Activated CD8-positive, alpha-beta T cell treated with anti-CD3 and anti-CD28 coated beads, Interleukin-2, amount 10 ng/mL, durations not matched to agents 7 days and 5 days (primary cell): ENCODE measurements at places on chromosomes 6 and 20. TPM values are rescaled to one million over a fixed set of nuclear protein-coding genes. Genes with fewer than 3 reads are reported as not detected.

Gene PTCRA
- total RNA-seq = not detected

Gene SIRPG
- total RNA-seq = 123 TPM

Gene RNF182
- not detected for total RNA-seq

- no peaks in the 10 kb centered on the region for H3K36me3 ChIP-seq
- peaks cover 2% of the 10 kb centered on the region for H3K27me3 ChIP-seq
- no peak for DNase-seq
- H3K4me1 ChIP-seq = no peaks in the 10 kb centered on the region
- no peak overlapping the region for H3K27ac ChIP-seq
Measured at GRCh38 chr6:106910999-106911949, 63.3 kb downstream of the CD24 start.

DNA sequence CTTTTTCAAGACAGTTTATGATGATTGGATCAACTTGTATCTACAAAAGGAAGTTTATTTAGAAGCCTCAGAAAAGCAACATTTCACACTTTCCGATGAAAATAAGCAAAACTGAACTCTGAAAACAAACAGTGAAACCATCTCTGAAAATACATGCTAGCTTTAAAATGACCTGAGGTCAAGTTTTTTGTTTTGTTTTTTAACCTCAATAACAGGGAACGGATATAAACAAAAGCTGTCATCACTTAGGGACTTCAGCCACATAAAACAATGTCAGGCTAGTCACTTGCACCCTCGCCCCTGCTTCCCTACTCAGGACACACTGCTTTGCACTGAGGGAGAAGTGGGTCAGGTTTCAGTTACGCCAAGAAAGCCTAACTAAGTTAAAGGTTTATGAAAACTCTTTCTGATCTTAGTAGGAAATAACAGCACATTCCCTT lies 11.6 kb downstream of the BACH2 start:
- no peaks in the 10 kb centered on the region for H3K27me3 ChIP-seq
- H3K36me3 ChIP-seq = peaks cover 49% of the 10 kb centered on the region
- DNase-seq = peak; percentile 43
- peak overlapping the region; percentile 78 for H3K27ac ChIP-seq
- H3K4me3 ChIP-seq = peak overlapping the region; percentile 75

- H3K27me3 ChIP-seq = no peaks in the 10 kb centered on the region
- H3K27ac ChIP-seq = peak overlapping the region; percentile 81
- peaks cover 33% of the 10 kb centered on the region for H3K4me1 ChIP-seq
- no peak for DNase-seq
Measured at GRCh38 chr6:35400901-35401311, 51.2 kb upstream of the FANCE start.

DNA sequence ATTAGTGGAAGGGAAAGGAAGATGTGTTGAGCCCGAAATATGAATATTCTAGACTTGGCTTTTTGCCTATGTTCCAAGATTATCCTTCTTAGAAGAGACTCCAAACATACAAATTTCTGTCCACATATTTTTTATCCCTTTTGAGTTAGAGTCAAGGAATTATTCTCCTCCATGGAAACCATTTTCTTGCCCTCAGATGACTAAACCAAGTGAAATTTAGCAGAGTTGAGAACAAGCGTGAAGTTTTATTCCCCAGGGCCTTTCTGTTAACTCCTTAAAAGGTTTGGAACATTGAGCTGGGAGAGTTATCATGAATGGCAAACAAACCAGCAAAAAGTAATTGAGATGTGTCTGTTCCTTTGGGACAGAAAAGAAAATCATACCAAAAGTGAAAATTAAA lies 286.1 kb upstream of the PLCB4 start:
- H3K27me3 ChIP-seq = no peaks in the 10 kb centered on the region
- DNase-seq = no peak
- no peaks in the 10 kb centered on the region for H3K4me1 ChIP-seq
- H3K36me3 ChIP-seq = no peaks in the 10 kb centered on the region
- H3K27ac ChIP-seq = no peak overlapping the region

GRCh38 chr20:14865169-14865568 lies 527.8 kb upstream of the FLRT3 start:
- no peak overlapping the region for H3K4me3 ChIP-seq
- H3K27me3 ChIP-seq = no peaks in the 10 kb centered on the region
- no peaks in the 10 kb centered on the region for H3K4me1 ChIP-seq

GRCh38 chr20:52817511-52817910 lies 154.6 kb upstream of the TSHZ2 start:
- H3K27me3 ChIP-seq = no peaks in the 10 kb centered on the region
- H3K36me3 ChIP-seq = no peaks in the 10 kb centered on the region
- no peaks in the 10 kb centered on the region for H3K4me1 ChIP-seq

- H3K27me3 ChIP-seq = peaks cover 7% of the 10 kb centered on the region
- H3K36me3 ChIP-seq = peaks cover 14% of the 10 kb centered on the region
- H3K4me3 ChIP-seq = no peak overlapping the region
- no peak for DNase-seq
Measured at GRCh38 chr6:16162003-16162402, 33.1 kb downstream of the MYLIP start.

DNA sequence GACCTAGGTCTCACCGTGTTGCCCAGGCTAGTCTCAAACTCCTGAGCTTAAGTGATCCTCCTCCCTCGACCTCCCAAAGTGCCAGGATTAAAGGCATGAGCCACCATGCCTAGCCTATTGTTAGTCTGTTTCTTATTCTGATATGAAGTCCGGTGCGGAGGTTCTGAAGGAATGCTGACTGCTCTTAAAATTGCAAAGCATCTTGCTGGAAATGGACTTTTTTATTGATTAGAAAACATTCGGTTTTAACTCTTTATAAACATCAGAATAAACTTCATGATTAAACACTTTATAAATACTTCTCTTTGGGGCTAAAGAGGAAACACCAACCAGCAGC lies 3.2 kb downstream of the TNFAIP3 start:
- no peak for DNase-seq
- peaks cover 85% of the 10 kb centered on the region for H3K4me1 ChIP-seq
- peaks cover 60% of the 10 kb centered on the region for H3K36me3 ChIP-seq
- H3K27me3 ChIP-seq = no peaks in the 10 kb centered on the region

DNA sequence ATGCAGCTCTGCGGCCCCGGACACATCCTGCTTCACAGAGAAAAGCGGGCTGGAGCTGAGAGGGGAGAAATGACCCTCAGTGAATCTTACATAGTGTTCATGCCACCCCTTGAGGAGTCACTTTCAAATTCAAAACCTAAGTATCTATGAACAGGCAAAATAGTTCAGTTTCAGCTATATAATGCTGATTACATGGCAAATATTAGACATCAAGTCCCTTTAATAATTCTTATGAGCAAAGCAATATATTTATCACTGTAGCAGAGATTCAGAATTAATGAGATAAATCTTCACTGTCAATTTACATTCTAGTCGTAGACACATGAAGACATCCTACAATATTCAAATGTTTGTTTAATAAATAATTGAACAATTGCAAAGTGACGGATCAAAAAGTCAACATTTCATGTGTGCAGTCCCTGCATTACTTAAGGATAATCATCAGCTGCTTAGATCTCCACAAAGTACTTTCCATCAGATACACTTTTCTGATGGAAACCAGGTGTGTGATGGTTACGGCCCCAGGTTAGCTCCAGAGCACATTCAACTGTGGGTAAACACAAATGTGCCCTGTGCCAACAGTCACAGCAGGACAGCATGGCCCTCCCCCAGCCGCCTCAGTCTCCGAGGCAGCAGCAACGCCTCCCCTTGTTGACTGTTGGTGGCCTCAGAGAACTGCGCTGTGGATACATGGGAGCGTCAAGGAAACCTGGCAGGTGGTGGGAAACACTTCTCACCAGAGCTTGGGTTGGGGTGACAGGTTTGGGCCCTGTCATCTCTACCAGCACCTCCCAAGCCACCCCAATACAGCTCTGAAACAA lies 787 bp upstream of the PRR18 start:
- H3K27ac ChIP-seq = no peak overlapping the region
- no peak for DNase-seq
- H3K27me3 ChIP-seq = peaks cover 53% of the 10 kb centered on the region
- no peak overlapping the region for H3K4me3 ChIP-seq

DNA sequence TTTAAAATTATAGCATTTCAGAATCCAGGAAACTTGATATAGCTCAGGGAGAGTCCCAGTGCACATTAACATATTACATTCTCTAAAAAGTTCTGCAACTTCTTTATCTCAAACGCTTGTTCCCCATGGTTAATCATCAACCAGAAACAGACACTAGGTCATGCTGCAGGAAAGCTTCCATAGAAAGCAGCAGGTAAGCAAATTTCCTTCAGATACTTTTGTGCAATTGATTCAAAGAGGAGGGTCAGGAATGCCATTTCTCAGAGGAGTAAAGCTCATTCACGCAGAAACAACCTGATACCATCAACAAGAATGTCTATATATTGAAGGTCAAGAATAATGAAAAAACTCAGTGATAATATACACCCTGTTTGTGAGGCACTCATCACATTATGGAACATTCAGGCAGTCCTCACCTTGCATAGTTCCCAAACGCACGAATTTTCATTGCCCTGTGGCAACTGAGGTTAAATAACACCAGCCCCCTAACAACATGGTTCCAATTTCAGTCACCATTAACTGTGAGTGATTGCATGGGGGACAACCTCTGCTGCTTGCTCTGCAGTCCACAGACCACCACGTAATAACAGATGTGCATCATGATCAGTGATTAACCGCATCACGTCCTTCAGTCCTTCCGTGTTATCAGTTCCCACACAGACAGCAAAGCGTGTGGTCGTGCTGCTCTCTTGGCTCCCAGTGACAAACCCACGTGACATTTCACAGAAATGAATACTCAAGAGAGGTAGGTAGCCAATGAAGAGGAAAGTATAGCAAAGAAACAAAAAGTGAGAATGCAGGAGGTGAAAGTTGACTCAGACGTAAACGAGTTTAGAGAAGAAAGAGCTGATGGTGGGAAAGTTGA lies 95.7 kb downstream of the LY86 start:
- H3K27me3 ChIP-seq = peaks cover 4% of the 10 kb centered on the region
- DNase-seq = peak; percentile 46
- H3K27ac ChIP-seq = peak overlapping the region; percentile 68
- peak overlapping the region; percentile 17 for H3K4me3 ChIP-seq
- peaks cover 70% of the 10 kb centered on the region for H3K4me1 ChIP-seq

- H3K27ac ChIP-seq = no peak overlapping the region
- no peaks in the 10 kb centered on the region for H3K36me3 ChIP-seq
- H3K4me1 ChIP-seq = no peaks in the 10 kb centered on the region
- no peaks in the 10 kb centered on the region for H3K27me3 ChIP-seq
Measured at GRCh38 chr6:49849213-49849907, 17.0 kb downstream of the CRISP1 start.

- H3K27ac ChIP-seq = no peak overlapping the region
- H3K4me3 ChIP-seq = no peak overlapping the region
- DNase-seq = no peak
- peaks cover 8% of the 10 kb centered on the region for H3K27me3 ChIP-seq
Measured at GRCh38 chr6:13198168-13198567, 130.2 kb downstream of the TBC1D7 start.

- H3K27me3 ChIP-seq = no peaks in the 10 kb centered on the region
- DNase-seq = peak; percentile 79
- peaks cover 76% of the 10 kb centered on the region for H3K4me1 ChIP-seq
Measured at GRCh38 chr6:16319813-16320532, 81.6 kb downstream of the GMPR start.

DNA sequence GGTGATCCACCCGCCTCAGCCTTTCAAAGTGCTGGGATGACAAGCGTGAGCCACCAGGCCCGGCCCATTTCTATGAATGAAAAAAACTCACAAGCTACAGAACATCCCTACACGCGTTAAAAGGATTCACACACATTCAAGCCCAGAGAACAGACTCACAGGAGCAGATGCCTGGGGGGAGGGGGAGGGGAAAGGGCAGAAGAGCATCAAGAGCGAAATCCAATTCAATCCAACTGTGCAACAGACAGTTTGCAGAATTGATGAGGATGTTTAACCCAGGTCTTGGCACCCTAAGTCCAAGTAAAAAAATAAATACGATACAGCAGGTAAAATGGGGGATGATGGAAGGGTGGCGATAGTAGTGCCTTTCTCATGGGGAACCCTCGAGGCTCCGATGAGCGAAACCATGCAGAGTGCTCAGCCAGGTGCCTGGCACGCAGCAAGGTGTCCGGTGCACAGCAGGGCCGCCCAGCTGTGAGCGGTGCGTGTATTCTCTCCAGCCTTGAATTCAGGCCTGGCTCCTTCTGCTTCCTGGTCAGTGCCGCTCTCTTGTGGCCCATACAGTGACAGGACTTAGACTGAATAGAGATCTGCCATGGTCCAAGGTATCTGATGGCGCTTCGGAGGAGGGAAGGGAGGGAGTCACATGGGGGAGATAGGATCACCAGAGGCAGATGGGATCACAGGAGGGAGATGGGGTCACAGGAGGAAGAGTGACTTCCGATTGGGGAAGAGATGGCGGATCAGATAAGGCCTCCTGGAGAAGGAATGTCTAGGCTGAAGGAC lies 35.4 kb upstream of the ANGPT4 start:
- no peak overlapping the region for H3K4me3 ChIP-seq
- H3K27me3 ChIP-seq = peaks cover 38% of the 10 kb centered on the region
- DNase-seq = no peak

- no peaks in the 10 kb centered on the region for H3K27me3 ChIP-seq
- no peak overlapping the region for H3K27ac ChIP-seq
- H3K4me3 ChIP-seq = no peak overlapping the region
- DNase-seq = no peak
- H3K36me3 ChIP-seq = no peaks in the 10 kb centered on the region
- H3K4me1 ChIP-seq = no peaks in the 10 kb centered on the region
Measured at GRCh38 chr6:23302514-23302913, 733.1 kb downstream of the HDGFL1 start.

GRCh38 chr6:23533944-23534343 lies 592.1 kb upstream of the NRSN1 start:
- H3K27me3 ChIP-seq = no peaks in the 10 kb centered on the region
- no peak overlapping the region for H3K27ac ChIP-seq
- H3K4me3 ChIP-seq = no peak overlapping the region
- no peak for DNase-seq
- no peaks in the 10 kb centered on the region for H3K4me1 ChIP-seq

DNA sequence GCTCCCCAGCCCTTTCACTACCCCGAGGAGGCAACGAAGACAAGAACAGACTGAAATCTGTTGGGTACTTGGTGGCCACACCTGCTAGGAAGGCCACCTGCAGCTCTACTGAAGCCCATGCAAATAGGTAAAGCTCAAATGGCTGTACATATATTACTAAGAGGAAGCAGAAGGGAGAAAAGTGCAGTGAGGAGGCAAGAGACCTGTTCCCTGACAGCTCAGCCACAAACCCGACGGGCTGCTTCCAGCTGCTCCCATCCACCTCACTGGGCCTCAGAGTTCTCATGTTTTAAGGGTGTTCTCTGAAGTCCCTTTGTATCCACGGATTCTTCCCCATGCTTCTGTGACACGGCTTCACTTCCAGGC lies 24.6 kb downstream of the TRAM2 start:
- H3K27ac ChIP-seq = no peak overlapping the region
- H3K27me3 ChIP-seq = peaks cover 2% of the 10 kb centered on the region
- DNase-seq = no peak
- no peaks in the 10 kb centered on the region for H3K36me3 ChIP-seq
- no peaks in the 10 kb centered on the region for H3K4me1 ChIP-seq

DNA sequence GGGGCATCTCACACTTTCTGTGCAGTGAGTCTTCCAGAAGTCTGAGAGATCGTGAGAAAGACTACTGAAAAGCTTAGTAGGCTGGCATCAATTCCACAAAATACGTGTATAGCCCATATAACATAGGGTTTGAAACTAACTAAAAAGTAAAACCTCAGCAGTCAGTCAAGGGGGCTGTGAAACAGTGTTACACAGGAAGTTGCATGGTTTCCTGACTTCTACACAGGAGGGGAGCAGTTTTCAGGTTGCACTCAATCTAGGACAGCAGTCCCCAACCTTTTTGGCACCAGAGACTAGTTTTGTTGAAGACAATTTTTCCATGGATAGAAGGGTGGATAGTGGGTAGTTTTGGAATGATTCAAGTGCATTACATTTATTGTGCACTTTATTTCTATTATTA lies 4.7 kb upstream of the LY86 start:
- no peak overlapping the region for H3K4me3 ChIP-seq
- H3K27ac ChIP-seq = peak overlapping the region; percentile 12
- no peaks in the 10 kb centered on the region for H3K27me3 ChIP-seq
- peak; percentile 61 for DNase-seq
- peaks cover 18% of the 10 kb centered on the region for H3K36me3 ChIP-seq
